Tibial nerve (tissue), 4 donors: ENCODE measurements at places on chromosomes 12 and 14. TPM values are rescaled to one million over a fixed set of nuclear protein-coding genes. Genes with fewer than 3 reads are reported as not detected.

The GALNT4 gene
- 2.7 TPM for total RNA-seq

The C12orf76 gene
- 24.3 TPM for total RNA-seq

The HOXC10 gene
- 1.7 TPM for total RNA-seq

The PRPF40B gene
- total RNA-seq = 20.2 TPM

The TMEM179 gene
- 0.78 TPM for total RNA-seq

The RNU6-8 gene
- total RNA-seq = not detected

The PSMB5 gene
- 103 TPM for total RNA-seq

The GTF2H3 gene
- 17.7 TPM for total RNA-seq

The MYO1H gene
- not detected for total RNA-seq

The PPP1R12A gene
- 137 TPM for total RNA-seq

The JKAMP gene
- 78.1 TPM for total RNA-seq

The DBX2 gene
- not detected for total RNA-seq

The PRIMA1 gene
- total RNA-seq = 40.8 TPM

The RAPGEF3 gene
- total RNA-seq = 79.1 TPM

The KRT71 gene
- not detected for total RNA-seq

The PLCZ1 gene
- total RNA-seq = not detected
